ENCODE measurements at places on chromosomes 6 and 20.
A peak's percentile ranks its signal among the peaks of the same experiment; 100 is the strongest.

- no peak for DNase-seq
Measured at GRCh38 chr20:1291191-1291741, 25.2 kb downstream of the SNPH start.

DNA sequence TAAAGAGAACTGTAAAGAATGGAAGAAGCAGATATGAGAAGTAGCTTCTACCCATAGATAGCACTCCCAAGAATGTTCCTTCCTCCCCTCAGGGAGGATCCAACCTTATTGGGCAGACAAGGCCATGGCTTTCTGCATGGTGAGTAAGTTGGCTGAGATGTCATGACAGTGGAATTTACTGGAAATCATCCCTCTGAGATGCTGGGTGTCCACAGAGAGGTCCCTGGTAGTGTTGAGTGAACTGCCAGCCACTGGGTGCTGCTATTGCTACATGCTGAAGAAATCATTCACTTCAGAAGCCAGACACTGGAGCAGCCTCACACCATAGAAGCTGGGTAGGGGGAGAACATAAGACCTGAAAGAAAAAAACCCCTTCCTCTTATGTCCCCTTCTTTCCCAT lies 46.4 kb upstream of the FERMT1 start:
- no peak for DNase-seq

- no peak for DNase-seq
Measured at GRCh38 chr6:136593748-136594490, 43.7 kb upstream of the MAP7 start.

DNA sequence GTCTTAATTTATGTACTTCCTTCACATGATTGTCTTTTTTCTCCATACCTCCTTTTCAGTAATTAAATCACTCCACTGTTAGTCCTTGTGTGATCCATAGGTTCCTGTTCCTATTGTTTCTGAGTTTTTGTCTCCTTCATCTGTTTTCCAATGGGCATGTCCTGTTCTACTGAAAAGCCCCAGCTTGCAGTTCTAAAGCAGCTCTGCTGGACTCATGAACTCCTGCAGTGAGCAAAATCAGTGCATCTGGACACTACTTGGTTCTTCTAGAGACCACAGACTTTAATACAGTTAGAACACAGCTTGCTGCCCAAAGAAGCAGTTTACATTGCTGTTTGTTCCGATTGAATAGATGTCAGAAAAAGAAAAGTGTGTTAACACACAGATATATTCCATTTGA lies 593.3 kb upstream of the HS3ST5 start:
- no peak for DNase-seq

DNA sequence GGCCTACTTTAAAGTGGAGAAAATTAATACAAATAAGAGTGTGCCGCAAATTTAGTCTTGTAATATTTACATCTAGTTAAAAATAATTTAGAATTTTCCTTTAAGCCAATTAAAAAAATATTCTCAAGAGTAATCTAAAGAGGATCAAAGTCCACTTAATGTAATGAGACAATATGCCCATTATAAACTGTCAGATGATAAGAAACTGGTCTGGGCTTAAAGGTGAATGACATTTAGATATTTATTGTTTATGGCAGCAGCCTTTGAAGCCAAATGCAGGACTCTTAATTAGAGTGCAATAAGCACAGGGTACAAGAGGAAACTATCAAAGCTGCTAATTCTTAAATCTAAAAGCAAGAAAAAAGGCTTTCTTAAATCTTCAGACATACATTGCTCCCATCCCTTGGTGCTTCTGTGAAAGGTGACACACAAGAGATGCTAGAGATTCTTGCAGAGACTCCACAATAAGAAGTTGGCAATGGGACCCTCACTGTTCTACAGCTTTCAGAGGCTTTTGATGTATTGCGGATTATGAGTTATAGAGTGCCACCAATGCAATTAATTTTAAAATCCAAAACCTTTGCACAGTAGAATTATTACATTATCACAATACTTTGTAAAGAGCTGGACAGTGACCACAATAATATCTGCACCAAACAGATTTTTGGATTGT lies 116.1 kb downstream of the MAN1A1 start:
- no peak for DNase-seq

DNA sequence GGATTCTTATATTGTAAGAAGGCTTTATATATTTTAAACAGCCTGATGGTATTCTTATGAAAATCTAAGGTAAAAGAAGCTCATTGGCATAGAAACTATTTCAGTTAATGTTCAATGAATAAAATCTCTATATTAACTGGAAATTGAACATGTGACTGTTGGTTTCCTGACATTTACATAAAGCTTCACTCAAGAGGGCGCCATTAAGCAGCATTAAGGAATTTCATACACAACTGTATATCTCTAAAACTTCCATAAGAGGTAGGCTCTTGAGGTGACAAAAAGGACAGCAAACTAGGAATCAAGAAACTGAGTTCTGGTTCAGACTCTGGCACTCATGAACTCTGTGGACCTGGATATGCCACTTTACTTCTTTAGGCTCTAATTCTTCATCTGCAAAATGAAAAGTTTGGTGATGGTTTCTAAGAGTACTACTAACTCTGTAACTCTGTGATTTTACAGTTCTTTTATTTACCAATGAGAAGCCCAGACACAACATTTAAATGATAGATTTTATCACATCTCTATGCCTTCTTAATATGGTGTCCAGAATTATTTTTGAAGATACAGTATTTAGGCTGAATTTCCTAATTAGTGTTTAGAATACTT lies 147.5 kb downstream of the FLRT3 start:
- DNase-seq, result no peak

DNA sequence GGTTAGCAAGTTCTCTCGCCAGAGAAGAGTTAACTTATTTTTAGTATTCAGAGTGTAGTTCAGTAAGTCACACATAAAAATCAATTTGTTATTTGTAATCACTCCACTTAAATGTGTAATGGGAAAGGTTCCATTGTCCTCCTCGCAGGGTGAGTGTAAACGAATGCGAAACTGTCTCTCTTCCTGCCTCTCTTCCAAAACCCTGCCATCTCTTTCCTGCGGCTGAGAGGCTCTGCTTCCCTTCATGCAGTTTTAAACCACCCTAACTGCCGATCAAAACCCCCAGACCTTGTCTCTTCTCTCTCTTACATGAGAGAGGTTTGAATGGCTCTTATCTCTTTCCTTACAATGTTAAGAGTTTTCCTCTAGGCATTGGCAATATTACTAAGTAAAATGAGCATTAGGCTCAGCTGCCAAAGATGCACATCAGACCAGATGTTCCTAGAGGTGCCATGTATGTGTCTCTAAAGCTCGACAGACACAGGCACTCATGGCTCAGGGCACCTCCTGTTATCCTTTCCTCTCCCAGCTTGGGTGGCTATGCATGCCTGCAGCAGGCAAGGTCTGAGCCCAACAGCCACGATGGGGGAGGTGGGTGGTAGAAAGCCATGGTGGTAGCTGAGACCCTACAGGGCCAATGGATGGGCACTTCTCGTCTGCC lies 91.2 kb downstream of the JARID2 start:
- no peak for DNase-seq

DNA sequence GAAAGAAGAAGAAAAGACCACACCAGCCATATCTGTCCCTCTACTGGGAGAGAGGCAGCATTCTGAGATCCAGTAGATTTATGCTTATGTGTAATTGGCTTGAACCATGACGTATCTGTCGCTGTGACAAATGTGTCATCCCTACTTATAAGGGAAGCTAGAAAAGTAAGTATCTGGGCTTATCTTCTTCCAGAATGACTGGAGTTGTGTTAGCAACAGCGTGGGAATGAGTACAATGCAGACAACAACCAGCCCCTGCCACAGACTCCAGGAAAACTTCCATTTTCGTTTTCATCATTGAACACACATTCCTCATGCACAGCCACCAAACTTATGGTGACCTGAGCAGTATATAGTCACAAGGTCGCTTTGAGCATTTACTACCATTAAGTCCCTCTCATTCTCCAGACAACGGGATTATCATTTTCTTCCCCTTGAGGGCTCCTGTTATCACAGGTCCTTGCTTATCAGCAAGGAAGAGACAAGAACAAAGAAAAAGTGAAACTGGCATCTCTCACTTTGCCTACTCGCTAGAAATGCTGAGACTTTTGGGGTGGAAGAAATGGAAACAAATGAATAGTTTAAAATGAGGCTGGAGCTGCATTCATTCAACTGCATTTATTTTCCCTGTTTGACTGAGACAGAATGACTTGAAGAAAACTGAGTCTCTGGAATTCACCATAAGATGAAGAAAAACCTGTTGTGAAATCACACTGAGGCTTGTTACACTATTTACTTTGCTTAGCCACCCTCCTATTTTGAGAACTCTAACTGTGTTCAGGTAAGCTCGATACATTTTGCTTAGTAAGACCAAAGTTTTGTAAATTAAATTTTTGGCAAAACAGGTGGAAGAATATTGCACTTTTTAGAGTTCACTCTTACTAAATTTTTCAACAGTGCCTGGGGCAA lies 149.3 kb upstream of the FOXQ1 start:
- DNase-seq, result no peak

DNA sequence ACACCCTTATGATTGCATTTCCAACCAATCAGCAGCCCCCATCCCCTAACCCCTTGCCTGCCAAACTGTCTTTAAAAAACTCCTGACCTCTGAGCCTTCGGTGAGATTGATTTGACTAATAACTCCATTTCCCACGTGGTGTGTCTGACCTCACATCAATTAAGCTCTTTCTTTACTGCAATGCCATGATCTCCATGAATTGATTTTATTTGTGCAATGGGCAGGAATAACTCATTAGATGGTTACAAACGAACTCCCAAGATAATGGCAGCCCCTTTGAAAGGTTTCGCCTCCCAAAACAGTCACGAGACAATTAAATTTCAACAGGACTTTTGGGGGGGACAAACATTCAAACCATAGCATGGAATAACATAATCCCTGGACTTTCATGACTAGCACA lies 161.2 kb downstream of the DOK5 start:
- no peak for DNase-seq

DNA sequence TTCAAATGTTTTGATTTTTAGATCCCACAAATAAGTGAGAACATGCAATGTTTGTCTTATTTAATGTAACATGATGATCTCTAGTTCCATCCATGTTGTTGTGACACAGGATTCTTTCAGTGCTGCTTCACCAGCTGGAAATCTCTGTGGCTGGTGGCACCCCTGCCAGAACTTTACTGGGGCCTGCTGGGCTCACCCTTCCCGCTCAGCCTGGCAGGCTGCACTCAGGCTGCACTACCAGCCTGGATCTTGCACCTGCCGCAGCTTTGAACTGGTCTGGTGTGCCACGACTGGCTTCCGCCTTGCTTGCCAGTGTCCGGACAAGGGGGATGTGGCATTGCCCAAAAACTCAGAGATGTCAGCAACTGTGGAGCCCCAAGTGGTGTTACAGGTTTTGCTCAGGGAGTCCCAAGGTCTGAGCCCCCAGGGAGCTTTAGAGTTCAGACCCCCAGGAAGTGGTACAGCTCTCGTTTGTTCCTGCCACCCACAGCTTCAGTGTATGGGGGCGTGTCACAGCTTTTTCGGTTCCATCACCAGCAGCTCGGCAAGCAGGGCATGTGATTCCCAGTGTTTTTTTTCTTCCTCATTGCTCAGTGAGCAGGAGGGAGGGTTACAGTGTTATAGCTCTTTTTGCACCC lies 72.3 kb upstream of the SYNCRIP start:
- DNase-seq, result no peak

DNA sequence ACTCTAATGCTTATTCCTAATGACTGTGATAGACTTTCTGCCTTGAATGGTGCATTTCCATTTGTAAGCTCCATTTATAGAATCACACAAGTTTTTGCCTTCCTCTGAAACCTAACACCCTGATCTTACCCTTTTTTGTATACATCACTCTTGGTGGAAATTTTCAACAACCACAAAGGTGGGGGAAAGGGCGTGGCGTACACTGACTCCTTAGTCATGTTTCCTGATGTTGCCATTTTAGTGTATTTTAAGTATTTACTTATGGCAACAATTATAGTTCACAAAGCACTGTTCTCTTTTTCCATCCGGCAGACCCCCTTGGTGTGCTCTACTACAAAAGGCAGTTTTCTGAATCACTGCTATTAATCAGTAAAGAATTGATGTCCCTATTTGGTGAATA lies 92.0 kb downstream of the ATXN1 start:
- peak; percentile 33 for DNase-seq

DNA sequence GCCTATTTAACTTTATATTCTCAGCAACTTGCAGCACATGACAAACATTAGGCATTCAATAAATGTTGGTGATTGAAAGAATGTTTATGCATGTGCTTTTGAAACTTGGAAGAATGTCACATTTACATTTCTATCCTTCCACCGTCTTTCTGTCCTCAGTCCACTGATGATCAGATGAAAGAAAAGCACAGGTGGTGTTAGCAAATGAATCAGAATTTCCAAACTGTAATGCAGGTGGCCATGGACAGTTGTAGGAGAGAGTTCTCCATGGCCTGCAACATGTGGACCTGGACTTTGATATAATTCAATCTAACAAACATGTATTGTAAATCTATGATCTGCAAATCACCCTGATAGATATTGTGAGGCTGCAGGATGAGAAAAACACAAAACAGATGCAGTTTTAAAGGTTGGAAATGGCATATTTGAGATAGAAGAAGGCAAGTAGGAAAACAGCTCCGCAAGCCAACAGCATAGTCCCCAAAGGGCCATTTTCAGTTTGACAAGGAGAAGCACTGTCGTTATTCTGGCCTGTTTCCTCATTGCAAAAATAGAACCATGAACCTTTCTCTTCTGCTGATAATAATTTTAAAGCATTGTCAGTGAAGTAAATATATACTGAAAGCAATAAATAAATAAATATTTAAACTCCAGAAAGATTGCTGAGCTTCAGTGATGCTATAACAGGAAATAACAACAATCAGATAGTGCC lies 119.4 kb downstream of the AIG1 start:
- DNase-seq, result no peak

DNA sequence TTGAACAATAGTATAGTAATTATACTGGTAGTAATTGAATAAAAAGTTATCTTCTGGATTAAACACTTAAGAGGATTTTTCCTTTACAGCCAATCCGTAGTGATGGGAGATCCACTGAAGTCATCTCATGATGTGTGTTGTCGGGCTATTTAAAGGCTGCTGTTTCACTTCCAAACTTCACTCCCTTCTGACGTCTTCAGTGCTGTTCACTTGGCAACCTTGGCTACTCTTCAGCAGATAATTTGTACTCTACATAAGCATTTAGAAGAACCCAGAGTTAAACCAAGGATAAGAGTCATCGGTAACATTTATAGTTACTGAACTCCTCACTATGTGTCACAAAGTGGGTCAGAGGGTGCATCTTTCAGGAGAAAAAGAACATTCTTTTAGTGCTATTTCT lies 179.1 kb upstream of the EYA4 start:
- no peak for DNase-seq

DNA sequence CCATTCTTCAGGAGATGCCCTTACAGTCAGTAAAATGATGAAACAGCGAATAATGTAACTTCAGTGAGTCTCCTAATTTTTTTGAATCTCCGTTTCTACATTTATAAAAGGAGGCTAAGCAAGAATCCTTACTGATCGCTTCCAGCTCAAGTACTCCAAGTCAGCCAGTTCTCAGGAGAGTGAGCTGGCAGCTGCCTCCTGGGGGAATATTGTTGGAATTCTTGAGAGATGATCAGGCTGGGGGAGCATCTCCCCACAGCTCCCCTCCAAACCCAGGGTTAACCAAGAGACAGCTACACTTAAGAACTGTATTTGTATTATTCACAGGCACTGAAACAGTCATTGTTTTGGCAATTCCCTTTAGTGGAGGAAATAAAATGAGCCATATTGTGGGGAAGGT lies 89.1 kb upstream of the PCSK2 start:
- no peak for DNase-seq

All from stimulated activated CD8-positive, alpha-beta memory T cell treated with anti-CD3 and anti-CD28 coated beads, Interleukin-7, amount 100 ng/mL, for 1 hour (primary cell).